Hematopoietic multipotent progenitor cell (in vitro differentiated cells): ENCODE measurements at places on chromosomes 7 and 10.

- DNase-seq: no peak
Measured at GRCh38 chr7:55142919-55143600, 124.2 kb downstream of the EGFR start.

DNA sequence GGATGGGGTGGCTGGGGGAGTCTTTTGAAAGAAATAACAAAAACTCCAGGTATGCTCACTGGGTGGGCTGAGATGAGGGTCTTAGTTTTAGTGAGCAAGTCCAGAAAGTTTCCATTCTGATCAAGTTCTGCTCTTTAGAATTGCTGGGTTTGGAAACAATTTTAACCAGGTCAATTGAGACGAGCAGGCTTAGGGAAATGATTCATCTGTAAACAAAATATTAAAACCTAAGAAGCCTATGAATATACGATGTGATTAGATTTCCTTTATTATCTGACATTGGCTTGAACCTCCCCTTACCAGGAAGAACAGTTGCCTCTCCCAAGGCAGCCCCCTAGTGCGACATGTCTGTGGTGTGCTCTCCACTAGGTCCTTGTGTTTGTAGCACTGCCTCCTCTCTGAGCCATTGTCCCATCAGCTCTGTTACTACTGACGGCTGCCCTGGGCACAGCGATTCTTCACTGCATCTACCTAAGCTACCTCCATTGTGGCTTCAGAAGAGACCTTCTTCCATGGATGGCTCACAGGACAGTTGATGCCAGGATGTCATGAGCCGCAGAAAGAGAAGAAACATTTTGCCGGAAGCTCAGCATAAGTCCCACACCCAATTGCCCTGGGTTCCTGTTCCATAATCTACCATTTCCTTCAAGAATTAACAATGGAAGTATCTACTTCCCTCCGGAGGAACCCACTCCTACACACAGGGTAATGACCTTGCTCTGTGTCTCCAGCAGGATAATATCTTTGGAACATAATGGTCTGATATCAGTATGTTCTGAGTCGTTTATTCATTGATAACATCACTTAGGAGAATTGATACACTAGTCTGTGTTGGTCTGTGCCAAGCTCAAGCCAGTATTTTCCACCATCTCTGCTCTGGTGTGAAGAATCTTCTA lies 95.1 kb upstream of the ITGB1 start:
- DNase-seq: no peak

DNA sequence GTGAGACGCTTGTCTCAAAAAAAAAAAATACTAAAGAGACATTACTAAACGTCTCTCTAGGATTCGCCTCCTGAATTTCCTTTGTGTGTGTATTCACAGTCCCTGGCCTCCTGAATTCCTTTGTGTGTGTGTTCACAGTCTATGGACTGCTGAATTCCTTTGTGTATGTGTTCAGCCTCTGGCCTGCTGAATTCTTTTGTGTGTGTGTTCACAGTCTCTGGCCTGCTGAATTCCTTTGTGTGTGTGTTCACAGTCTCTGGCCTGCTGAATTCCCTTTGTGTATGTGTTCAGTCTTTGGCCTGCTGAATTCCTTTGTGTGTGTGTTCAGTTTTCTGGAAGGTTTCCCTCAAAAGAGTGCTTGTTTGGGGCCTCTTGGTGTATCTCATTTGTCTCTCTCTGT lies 8.2 kb downstream of the BMS1 start:
- DNase-seq: no peak

DNA sequence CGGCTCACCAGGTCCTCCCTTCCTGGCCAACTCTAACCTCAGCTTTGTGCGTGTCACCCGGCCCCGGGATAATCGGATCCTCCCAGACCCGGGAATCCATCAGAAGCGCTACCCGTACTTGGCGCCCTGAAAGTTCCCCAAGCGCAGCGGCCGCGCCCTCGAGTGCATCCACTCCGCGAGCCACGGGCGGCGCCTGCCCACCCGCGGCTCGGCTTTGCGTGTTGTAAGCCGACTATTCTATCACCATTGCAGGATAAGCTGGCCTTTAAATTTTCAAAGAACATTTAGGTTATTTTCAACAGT lies 35.7 kb upstream of the EBLN1 start:
- DNase-seq: peak; percentile 59

- DNase-seq: no peak
Measured at GRCh38 chr10:13693783-13694700, 107.3 kb downstream of the PRPF18 start.

- no peak for DNase-seq
Measured at GRCh38 chr10:42941295-42941644, 135.6 kb upstream of the RET start.

DNA sequence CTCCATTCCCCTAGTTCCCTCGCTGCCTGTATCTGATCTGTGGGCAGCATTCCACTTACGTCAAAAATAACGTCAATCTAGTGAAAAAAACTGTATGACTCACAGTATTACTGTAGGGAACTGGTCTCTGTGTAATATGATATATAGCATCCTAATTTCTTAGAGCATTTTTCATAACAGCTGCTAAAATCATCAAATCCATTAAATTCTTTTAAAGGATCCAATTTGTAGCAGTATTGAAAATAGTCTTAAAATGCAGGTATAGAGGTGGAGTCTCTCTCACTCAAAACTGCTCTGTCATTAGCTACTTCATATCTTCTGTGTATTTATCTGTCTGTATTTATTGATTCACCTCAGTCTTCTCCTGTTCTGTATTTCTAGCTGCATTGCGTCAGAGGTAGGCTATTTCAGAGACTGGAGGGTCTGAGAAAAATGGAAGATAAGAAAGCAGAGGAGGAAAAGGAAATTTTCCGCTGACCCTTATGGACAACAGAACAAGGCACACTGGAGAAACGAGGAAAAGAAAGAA lies 59.9 kb downstream of the PON1 start:
- no peak for DNase-seq

GRCh38 chr7:103934508-103934907 lies 55.0 kb downstream of the RELN start:
- DNase-seq: no peak

GRCh38 chr10:14837003-14837756 lies 657 bp downstream of the CDNF start:
- no peak for DNase-seq

GRCh38 chr10:42958142-42958868 lies 118.6 kb upstream of the RET start:
- DNase-seq: no peak

DNA sequence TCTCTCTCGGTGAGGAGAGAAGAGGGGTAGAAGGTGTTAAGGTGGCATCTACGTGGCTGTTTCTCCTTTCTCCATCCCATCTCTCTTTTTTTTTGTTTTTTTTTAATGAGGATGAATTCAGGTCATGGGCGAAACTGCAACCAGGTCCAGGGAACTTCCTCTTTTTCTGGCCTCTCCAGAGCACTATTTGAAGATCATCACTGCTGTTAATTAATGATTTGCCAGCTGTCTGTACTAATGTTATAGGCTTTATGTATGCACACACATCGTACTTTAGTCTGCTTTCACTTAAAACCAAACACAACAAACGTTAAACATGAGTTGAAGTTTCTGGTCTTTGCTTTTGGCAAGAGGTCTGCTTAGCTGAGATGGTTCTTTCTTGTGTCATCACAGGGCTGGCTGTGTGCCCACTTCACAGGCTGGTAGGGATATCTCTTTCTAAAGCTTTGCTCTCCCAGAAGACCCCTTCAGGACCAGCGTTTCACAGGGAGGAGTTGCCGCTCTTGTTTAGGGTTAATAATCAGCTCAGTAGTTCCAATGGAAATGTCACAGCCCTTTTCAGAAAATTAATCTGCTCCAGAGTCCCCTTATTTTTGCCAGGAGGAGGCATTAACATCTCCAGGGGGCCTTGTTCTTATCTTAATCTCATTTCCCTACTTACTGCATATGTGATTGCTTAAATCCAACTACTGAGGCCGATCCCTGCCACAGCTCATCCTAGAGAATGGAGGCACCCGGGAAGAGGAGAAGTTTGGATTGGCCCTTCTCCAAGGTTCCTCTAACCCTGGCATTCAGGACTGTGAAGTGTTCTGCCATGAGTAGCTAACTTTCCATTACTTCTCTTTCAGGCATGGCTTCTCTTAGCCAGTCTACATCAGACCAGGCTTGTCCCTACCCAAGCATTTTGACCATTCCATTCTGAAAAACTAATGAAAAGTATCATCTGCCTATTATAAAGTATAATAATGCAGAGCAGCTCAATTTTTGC lies 273.9 kb upstream of the NFE2L3 start:
- DNase-seq: no peak

DNA sequence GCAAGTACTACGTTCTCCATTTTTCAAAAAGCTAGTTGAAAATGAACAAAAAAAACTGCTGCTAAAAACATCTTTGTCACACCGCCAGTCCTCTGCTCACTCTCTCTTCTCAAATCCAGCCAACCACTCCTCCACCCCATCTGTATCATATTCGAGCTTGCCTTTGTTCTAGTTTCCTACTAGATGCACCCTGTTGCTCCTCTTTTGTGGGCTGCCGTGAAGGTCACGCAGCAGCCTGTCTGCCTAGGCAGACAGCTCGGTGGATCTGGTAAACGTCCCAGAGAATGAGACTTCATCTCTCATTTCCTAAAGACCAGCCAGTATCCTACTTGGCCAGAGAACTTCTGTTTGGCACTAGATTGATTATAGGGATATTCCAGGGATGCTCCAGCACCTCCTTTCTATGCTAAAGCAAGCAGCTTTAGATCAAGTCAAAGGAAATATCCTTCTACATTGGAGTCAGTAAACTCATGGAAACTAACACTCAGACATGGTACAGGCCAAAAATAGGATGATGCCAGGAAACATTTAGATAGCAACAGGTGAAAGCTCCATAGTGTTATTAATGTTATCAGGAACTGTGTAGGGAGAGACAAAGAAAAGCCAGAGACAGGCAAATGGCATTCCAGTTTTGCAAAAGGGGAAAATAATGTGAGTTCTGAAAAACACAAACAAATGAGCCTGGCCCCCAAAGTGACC lies 8.7 kb upstream of the PLXNA4 start:
- no peak for DNase-seq

- peak; percentile 23 for DNase-seq
Measured at GRCh38 chr7:23012908-23013714, 819 bp downstream of the HYCC1 start.

DNA sequence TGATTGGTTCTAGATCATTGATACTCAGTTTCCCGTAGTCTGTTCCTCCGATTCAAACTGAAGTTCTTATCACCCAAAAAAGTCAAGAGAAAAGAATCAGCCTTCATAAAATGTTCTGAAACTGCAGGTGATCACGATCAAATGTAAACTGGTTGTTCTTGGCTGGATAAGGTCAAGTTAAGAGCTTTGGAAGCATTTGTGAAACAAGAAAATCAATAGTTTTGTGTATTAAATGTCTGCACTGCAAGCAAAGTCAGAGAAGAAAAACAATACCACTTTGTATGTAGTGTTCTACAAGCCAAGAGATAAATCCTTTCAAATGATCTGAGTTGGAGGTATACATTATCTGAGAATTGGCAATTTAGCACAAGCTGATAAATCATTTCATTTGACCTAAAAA lies 710.3 kb downstream of the SORCS1 start:
- no peak for DNase-seq

GRCh38 chr10:88455831-88456230 lies 127.3 kb downstream of the RNLS start:
- no peak for DNase-seq

- no peak for DNase-seq
Measured at GRCh38 chr10:12635127-12635541, 285.8 kb downstream of the CAMK1D start.

- no peak for DNase-seq
Measured at GRCh38 chr10:53253221-53253620, 480.6 kb upstream of the MBL2 start.

- no peak for DNase-seq
Measured at GRCh38 chr7:123645516-123645915, 10.2 kb upstream of the LMOD2 start.

DNA sequence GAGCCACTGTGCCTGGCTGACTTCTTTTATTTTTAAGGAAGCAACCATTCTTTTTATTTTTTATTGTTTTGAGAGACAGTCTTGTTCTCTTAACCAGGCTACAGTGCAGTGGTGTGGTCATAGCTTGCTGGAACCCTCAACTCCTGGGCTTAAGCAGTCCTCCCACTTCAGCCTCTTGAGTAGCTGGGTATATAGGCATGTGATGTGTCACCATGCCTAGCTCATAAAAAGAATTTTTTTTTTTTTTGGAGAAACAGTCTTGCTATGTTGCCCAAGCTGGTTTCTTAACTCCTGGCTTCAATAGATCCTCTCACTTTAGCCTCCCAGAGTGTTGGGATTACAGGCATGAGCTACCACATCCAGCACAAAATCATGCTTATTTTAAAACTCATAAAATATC lies 5.8 kb downstream of the MCU start:
- no peak for DNase-seq

DNA sequence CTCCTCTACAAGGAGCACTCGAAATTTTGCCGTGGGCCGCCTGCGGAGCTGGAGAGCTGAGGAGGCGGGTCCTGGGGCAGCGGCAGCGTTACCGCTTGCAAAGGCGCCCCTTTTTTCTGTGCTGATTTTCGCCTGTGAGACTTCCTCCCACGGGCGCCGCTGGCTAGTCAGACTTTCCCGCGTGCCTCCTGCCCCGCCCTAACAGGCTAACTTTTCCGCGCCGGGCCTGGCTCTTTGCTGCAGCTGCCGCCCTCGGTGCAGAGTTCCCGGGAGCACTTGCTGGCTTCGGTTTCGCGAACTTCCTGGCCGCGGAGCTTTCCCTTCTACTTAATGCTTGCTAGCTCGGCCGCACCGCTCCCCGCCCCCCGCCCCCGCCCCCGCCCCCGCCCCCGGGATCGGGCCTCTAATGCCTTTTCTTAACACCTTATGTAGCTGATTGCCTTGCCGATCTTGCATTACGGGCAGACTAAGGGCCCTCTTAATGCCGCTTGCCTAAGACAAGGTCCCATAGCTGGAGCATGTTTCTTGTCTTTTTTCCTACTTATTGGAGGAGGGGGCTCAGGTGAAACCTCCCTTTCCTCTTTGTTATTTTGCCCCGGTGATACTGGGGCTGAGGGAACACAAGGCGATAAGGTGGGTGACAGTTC lies 37.9 kb upstream of the RASGEF1A start:
- no peak for DNase-seq
